ENCODE measurements at places on chromosomes 3 and 15.

- DNase-seq, result no peak
- no peaks in the 10 kb centered on the region for H3K27me3 ChIP-seq
- H3K4me1 ChIP-seq, result no peaks in the 10 kb centered on the region
These were observed 60.5 kb upstream of the MME start for GRCh38 chr3:155019575-155019974.

GRCh38 chr3:66076861-66077470 is 38.2 kb upstream of the MAGI1 start:
- no peak overlapping the region for H3K27ac ChIP-seq
- DNase-seq, result no peak
- no peaks in the 10 kb centered on the region for H3K36me3 ChIP-seq

GRCh38 chr15:38066612-38067011 is 132.2 kb downstream of the TMCO5A start:
- no peak for DNase-seq
- no peak overlapping the region for H3K4me3 ChIP-seq
- H3K36me3 ChIP-seq, result no peaks in the 10 kb centered on the region
- no peaks in the 10 kb centered on the region for H3K27me3 ChIP-seq

GRCh38 chr15:39251413-39252133 is 329.3 kb upstream of the THBS1 start:
- H3K27me3 ChIP-seq, result no peaks in the 10 kb centered on the region
- DNase-seq, result no peak
- H3K27ac ChIP-seq, result no peak overlapping the region
- H3K4me3 ChIP-seq, result no peak overlapping the region
- H3K36me3 ChIP-seq, result no peaks in the 10 kb centered on the region

- DNase-seq, result peak; percentile 74
- H3K27ac ChIP-seq, result no peak overlapping the region
- H3K4me3 ChIP-seq, result no peak overlapping the region
- H3K27me3 ChIP-seq, result no peaks in the 10 kb centered on the region
- H3K36me3 ChIP-seq, result no peaks in the 10 kb centered on the region
- H3K4me1 ChIP-seq, result no peaks in the 10 kb centered on the region
These were observed 198.5 kb upstream of the GADL1 start for GRCh38 chr3:31092748-31093589.

DNA sequence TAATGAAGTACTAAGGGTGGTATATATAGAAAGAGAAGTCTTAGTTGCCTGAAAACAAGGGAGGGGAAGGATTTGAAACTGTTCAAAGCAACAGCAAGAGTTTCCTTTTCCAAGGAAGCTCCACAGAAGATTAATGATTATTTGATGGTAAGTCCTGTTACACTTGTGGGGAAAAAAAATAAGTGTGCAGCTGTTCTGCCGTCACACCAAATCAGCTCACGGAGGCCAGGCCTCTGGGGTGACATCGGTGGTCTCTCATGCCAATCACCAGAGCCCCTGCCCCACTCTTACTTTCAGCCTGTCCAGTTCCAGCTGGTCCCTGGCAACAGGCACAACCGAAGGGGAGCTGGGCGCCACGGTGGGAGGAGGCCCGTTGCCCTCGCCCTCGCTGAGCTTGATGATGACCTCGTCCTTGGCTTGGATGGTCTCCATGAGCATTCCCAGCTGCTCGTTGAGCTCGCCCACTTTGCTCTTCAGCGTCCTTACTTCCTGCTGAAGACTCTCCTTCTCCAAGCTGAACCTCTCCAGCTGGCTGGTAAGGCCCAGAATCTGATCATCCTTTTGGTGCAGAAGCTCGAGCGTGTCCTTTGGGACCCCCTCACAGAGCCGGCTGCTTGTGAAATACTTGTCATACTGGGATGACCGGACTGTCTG is 53.5 kb downstream of the TBC1D2B start:
- peaks cover 16% of the 10 kb centered on the region for H3K4me1 ChIP-seq
- DNase-seq, result peak; percentile 94
- H3K36me3 ChIP-seq, result peaks cover 78% of the 10 kb centered on the region
- peak overlapping the region; percentile 64 for H3K27ac ChIP-seq

DNA sequence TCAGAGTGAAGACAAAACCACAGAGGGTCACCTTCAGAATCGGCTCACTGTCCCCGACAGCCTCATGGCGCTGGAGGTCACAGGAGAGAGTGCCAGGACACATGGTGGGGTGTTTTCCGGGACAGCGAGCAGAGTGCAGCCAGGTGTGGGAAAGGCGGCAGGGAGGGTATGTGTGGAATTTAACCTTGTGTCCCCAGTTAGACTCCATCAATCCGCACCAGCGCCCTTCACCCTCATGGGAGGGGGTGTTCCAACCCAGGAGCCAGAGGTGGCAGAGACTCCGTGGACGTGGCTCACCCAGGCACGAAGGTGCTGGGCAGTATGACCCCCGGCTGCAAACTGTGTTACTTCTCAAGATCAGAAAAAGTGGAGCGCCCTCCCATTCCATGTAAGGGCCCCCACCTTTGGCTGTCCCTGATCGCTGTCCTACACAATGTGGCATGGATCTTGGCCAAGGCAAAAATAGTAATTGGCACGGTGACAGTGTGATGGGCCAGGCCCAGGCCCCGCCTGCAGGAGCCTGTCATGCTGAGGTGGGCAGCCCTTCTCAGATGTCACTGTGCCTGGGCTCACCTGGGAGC is 190.3 kb downstream of the XXYLT1 start:
- peaks cover 15% of the 10 kb centered on the region for H3K4me1 ChIP-seq
- H3K36me3 ChIP-seq, result no peaks in the 10 kb centered on the region
- no peak overlapping the region for H3K27ac ChIP-seq
- no peaks in the 10 kb centered on the region for H3K27me3 ChIP-seq
- no peak for DNase-seq

GRCh38 chr3:107665351-107665750 is 142.6 kb downstream of the BBX start:
- H3K36me3 ChIP-seq, result no peaks in the 10 kb centered on the region
- peaks cover 38% of the 10 kb centered on the region for H3K4me1 ChIP-seq
- H3K4me3 ChIP-seq, result no peak overlapping the region
- no peak for DNase-seq
- no peak overlapping the region for H3K27ac ChIP-seq

DNA sequence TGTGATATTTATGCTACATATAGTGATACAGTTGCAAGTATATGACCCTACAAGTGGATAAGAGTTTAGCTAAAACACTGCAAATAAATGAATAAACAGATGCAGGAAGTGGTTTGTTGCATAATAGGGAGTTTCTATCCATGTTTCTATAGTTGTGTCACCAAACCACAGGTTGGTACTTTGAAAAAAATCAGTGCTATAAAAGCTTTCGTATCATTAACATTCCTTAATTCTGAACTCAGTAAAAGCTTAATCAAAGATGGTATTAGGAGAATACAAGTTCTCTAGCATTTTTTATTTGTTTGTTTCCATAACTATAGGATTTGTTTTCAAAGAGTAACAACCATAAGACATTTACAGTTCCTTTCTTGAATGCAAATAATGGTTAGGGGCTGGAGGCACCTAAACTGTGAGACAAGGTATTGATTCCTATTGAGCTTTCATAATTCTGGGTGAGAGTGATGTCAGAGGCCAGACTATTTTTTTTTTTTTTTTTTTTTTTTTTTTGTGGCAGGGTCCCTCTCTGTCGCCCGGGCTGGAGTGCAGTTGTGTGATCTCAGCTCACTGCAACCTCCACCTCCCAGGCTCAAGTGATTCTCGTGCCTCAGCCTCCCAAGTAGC is 29.6 kb downstream of the CPOX start:
- no peak for DNase-seq
- H3K27ac ChIP-seq, result no peak overlapping the region
- H3K36me3 ChIP-seq, result no peaks in the 10 kb centered on the region
- H3K27me3 ChIP-seq, result no peaks in the 10 kb centered on the region
- no peak overlapping the region for H3K4me3 ChIP-seq

DNA sequence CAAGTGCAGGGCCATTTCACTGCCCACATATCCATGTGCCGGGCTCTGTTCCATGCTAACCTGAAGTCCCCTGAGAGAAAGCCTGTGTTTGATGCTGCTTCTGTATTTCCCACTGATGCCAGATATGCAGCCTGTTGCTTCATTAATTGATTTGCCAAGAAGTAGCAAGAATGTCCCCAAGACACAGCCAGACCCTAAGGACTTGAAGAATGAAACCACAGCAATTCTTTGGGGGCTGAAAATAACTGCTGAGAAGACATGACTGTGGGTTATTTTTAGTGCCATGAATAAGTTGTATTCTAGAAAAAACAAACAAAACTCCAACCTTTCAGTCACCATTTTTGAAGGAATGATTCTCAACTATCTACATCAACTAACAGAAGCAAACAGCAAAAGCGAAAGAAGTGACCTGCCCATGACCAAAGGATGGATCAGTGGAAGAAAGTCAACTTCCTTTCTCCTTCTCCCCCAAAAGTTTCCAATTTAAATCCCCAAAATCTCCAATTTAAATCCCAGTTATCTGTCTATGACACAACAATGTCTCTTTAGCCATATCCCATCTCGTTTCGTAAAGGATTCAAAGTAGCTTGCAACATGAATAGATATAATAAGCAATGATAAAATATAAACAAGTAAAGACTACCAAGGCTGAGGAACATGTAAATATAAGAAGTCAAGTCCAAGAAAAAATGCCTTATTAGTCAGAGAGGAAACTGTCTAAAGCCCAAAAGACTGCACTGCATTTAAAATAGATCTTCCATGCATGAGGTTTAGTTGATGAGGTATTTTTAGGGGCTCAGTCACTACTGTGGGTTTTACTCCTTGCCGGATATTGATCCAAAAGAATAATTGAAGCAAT is 226.8 kb downstream of the DTWD1 start:
- DNase-seq, result no peak
- no peaks in the 10 kb centered on the region for H3K4me1 ChIP-seq
- no peak overlapping the region for H3K4me3 ChIP-seq

GRCh38 chr15:61029082-61029481 is 200.0 kb downstream of the RORA start:
- H3K4me3 ChIP-seq, result no peak overlapping the region
- no peak for DNase-seq
- no peaks in the 10 kb centered on the region for H3K27me3 ChIP-seq
- no peaks in the 10 kb centered on the region for H3K36me3 ChIP-seq
- no peak overlapping the region for H3K27ac ChIP-seq
- H3K4me1 ChIP-seq, result peaks cover 57% of the 10 kb centered on the region

DNA sequence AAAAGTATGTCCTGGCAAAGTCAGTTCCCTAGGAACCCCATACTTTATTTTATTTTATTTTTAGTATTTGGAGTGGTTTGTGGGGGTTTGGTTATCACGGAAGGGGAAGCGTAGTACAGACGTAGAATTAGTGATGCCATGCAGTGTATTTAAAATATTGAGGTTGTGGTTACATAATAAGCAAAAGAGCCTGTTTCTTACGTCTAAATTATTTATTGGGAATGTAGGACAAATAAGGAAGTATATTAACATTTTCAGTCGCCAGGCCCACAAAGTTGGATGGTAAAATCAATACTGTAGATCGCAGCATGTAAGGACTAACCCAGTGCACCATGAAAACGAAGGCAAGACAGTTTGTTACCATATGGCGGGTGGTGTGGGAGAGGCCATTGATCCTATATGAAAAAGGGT is 558 bp downstream of the DTWD1 start:
- peaks cover 41% of the 10 kb centered on the region for H3K4me1 ChIP-seq
- no peak for DNase-seq
- H3K4me3 ChIP-seq, result peak overlapping the region; percentile 76
- H3K36me3 ChIP-seq, result no peaks in the 10 kb centered on the region
